ENCODE measurements at places on chromosomes 7 and 10.

GRCh38 chr10:32954080-32954479, 4.0 kb downstream of the ITGB1 start:
- no peak for DNase-seq

DNA sequence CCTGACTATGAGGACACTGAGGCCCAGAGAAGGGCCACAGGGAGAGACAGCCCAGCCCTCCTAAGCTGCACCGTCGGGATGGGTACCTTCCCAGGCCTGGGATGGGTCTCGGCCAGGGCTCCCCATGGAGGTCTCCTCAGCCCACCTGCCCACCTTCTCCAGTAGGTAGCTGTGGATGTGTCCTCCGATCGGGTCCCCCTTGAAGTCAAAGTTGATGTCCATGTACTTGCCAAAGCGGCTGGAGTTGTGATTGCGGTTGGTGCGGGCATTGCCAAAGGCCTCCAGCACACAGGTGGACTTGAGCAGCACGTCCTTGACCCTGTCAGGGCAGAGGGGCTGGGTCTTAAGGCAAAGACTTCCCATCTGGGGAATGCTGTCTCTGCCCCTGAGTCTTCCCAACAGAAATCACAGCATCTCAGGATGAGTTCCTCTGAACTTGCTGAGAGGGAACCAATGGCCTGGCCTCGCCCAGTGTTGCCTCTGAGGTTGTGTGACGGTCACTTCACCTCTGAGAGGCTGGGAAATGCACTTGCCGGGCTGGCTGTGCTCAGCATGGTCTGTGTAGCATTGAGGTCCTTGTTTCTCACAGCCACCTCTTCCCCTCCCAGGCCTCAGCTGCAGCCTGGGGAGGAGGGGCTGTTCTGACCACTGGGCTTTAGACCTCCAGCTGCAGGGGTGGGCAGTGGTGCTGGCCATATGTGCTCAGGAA, 3.3 kb downstream of the MYO1G start:
- no peak for DNase-seq

GRCh38 chr7:44072364-44073231, 7.2 kb upstream of the PGAM2 start:
- DNase-seq, result peak; percentile 91

- DNase-seq, result no peak
Measured at GRCh38 chr7:78542541-78542940, 744.0 kb downstream of the PHTF2 start.

DNA sequence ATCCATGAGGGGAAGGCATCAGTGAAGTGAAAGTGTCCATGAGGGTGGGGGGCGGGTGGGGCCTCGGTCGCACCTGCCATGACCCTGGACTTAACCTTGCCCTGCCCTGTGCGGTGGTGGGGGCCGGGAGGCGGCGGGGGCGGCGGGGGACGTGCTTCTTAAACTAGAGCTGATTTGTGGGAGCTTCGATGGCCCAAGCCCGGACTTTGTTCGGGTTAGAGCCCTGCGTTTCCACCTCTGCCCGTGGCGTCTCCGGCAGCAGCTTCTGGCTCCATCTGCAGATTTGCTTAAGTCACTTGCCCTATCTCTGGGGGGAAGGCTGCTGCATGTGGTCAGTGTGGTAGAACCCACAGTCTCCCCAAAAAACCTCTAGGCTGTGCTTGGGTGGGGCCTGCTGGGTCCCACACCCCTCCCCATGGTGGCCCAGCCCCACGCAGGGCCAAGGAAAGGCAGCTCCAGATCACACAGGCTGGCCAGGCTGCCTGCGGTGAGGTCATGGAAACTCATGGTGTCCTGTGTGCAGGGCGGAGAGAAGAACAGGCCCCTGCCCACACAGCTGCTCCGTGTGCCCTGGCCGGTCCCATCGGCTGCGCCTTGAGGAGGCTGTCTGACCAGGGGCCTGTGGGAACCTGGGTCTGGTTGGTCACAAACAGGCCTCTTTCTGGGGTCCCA, 93.2 kb downstream of the INPP5A start:
- DNase-seq, result peak; percentile 36

- no peak for DNase-seq
Measured at GRCh38 chr7:32910195-32910594, 18.6 kb upstream of the KBTBD2 start.

DNA sequence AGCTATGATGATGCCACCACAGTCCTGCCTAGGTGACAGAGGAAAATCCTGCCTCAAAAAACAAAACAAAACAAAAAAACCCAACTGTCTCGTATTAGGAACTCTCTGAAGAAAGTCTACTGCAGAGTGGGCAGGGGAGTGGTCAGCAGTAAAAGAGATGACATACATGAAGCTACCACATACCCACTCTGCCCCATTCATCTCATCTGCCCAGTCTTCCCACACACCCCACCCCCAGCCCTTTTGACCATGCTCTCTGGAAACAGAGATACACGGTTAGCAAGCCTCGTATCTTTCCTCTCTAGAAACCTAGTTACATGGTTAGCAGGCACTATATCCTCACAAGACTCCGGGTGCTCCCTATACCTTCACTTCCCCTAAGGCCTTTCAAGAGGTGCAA, 8.3 kb downstream of the SLC37A3 start:
- no peak for DNase-seq

DNA sequence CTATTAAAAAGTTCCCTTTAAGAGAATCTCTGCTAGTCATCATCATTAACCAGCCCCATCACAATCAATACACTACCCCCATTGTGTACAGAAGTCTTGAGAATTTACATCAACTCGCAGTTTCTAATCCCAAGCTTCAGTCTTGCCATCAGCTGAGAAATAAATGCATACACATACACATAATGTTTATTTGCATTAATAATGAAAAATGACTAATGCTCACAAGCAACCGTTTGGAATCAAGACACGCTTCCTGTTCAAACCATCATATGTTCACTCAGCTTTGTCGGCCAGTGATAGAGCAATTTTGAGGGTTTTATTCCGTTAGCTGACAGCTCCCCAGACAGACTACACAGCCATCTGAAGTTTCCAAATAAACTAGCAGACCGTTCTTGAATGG, 287.1 kb downstream of the SFMBT2 start:
- DNase-seq, result no peak

DNA sequence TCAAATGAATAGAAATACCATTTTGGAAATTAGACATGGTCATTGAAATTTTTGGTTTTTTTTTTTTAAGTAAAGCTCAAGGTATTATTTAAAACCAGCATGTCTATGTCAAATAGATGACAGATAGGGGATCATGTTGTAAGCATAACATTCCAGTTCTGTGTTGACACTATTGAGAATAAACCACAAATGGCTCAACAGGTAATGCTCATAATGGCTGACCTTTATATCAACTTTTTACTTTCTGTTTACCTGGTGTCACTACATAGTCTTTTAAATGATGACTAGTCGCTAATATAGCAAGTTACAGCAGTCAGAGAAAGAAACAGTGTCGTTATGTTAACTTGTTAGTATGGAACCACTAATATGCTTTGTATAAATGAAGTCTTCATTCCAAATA, 616.0 kb downstream of the GATA3 start:
- DNase-seq, result no peak

DNA sequence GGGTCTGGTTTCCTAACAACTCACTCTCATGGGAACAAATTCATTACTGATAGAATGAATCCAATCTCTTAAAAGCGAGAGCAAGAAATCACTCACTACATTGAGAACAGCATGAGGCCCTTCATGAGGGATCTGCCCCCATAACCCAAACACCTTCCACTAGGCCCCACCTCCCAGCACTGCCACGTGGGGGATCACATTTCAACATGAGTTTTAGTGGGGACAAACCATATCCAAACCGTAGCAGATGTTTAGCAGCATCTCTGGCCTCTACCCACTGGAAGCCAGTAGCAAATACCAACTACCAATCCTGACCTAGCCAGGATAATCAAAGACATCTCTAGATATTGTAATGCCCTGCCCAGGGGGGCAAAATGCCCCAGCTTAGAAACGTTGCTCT, 243.9 kb downstream of the ARHGAP21 start:
- no peak for DNase-seq

- no peak for DNase-seq
Measured at GRCh38 chr7:138813945-138814344, 15.9 kb upstream of the ATP6V0A4 start.

DNA sequence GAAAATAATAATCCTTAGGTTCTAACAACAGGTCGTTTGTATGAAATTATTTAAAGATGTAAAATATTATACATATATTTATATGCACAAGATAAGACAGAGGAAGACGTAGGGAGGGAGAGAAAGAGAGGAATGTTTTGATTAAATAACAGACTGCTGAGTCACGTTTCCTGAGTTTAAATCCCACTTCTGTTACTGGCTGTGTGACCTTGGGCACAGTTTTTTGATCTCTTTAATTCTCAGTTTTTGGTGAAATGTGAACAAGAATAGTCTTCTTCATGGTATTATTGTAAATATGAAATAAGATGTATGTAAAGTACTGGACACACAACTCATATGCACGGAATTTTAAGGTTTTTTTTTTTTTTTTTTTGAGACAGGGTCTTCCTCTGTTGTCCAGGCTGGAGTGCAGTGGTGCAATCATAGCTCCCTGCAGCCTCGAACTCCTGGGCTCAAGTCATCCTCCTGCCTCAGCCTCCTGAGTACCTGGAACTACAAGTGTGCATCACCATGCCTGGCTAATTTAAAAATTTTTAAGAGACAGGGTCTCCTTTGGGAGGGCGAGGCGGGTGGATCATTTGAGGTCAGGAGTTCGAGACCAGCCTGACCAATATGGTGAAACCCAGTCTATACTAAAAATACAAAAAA, 42.6 kb downstream of the BAMBI start:
- peak; percentile 51 for DNase-seq
